ENCODE measurements at places on chromosomes 1 and 21.

DNA sequence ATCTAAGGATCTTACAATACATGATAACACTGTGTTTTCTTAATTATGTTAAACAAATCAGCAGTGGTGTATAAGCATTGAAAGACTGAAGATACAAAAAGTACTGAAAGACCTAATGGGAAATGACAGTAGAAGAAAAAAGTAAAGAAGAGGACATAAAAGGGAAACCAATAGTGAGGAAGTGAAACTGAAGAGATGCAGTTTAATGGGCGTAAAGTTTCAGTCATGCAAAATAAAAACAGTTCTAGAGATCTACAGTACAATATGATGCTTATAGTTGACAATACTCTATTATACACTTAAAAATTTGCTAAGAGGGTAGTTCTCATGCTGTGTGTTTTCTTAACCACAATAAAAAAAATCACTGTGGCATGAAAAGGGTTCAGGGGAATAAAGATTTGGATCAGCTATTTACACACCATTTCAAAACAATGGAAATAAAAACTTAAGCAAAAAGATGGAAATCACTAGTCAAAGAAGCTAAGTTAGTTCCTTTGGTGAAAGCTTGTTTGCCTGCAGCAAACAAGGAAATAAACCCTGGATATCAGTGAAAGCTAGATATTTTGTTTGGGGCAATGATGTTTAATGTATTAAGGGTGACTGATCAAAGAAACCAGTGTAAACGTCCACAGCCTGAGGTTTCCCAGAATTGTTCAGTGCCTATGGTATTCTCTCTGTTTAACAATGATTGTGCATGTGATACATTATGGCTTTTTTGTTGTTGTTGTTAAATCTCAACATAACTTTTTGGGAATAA lies 1160.8 kb upstream of the ADGRL2 start:
- no peak for DNase-seq

GRCh38 chr1:145747398-145748247 lies 28.3 kb downstream of the CD160 start:
- DNase-seq: no peak

DNA sequence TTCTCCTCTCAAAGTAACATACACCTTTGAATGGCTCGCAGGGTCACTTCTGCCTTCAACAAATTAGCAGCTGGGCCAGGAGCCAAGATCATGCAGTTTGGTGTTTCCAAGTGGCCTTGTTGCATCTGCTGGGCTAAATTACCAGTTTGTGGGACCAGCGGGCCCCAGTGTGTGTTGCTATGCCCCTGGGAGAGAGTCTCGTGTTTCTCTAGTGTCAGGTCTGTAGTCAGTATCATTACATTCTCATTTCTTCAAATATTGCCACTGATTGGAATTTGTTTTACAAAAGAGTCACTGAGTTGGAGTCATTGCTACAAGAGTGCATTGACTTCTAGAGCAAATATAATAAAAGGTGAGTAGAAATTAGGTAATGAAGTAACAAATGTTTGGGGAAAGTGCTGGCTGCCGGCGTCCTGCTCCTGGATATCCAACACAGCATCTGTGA lies 35.5 kb downstream of the RHOU start:
- DNase-seq: no peak

DNA sequence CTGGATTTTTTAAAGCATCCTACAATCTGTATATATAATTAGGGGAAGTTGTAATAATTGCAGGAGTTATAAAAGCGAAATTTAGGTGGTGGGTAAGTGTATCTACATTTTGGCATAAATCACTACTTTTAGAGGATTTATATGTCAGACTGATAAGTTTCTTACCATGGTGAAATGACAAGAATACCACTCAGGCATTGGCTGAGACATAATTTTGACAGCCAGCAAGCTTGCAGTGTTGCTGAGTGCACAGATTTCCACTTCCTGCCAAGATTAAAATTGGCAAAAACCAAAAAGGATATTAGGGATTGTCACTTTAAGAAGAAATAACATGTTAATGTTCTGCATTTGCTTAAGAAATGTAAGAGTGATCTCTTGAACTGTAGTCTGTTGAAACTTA lies 28.2 kb downstream of the NFIA start:
- no peak for DNase-seq

- no peak for DNase-seq
Measured at GRCh38 chr1:50703240-50703639, 256.8 kb downstream of the FAF1 start.

DNA sequence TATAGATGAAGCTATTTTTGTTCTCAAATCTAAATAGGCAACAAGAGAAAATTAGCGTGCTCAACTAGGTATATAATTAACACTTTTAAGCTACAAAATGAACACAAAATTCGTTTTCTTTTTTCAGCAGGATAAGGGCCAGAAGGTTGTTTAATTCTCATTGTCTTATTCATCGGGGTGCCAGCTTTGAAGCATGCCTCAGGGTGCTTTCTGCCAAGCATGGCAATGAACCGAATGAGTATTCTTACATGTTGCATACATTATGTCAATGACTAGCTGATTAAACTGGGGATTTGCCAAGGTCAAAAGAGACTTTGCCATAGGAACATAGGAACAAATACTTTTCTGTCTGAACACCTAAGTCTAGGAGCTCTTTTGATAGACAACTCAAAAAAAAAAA lies 102.0 kb upstream of the MAP1LC3C start:
- no peak for DNase-seq

DNA sequence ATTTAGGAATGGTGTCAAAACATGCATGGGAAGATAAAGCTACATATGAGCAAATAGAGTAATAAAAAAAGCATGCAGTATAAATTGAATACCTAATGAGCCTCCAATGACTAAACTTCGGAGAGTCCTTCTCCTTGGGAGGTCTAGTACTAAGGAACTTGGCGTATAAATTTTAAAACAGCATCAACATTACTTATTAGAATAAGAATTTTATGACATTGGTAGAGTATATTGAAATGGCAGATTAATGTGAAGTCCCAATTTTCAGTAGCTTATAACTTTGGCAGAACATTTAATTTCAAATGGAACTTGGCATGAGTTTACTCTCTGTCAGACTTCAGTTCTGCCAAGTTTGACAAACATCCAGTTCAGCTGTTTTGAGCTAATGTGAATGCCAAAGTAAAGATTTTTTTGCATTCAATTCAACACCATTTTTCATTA lies 104.7 kb upstream of the RGS18 start:
- DNase-seq: no peak

DNA sequence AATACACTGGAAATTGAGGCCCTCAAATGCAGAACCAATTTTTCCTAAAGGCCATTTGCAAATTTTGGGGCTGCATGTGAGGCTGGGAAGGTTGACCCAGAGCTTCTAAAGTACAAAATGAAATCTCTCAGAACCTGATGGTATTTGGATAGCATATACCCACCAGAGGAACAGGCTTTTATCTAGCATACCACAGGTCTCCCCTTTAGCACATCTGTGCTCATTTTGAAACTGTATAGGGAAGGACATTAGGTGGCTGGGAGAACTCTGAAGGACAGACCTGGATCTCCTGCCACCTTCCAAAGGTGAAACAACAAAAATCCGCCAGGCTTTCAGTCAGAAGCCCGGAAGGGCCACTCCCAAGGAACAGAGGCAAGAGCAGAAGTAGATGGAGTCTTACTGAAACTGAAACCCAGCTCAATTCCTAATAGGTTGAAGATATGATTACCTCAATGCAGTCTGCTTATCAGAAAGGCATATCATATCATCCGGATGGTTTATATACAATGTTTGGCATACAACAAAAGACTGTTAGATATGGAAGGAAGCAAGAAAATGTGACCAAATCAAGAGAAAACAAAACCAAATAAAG lies 11.6 kb downstream of the CD55 start:
- DNase-seq: no peak

DNA sequence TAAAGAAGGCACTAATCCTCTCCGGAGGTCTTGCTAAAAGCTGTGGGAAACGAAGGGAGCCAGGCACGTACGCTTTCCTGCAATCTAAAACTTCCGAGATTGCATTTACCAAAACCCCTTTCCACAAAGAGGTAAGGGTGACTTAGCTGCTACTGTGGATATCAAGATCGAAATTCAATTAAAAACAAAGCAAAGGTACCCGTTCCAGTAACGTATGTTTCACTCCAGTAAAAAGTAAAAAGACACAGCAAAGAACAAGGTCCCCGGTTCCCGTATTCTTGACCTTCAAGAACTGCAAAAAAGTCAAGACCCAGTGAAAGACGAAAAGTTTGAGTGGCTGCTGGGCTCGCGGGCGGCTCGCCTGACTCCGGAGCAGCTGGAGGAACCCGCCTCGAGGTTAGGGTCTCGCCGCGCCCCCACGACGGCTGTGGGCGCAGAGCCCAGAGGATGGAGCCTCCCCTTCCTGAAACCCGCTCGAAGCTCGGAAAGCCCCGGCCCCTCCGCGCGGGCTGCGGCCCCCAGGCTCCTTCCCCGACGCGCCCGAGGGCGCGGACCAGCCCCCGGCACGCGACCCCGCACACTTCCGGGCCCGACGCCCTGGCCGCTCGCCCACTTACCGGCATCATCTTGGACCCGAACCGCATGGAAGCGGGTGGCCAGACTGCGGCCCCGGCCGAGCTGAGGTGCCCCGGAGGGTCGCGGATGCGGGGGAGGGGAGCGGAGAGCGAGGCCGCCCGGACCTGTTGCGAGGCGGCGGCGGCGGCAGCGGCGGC lies 524 bp downstream of the TP53BP2 start:
- DNase-seq: peak; percentile 86

- no peak for DNase-seq
Measured at GRCh38 chr1:37861151-37861550, 1.8 kb upstream of the MTF1 start.

- peak; percentile 71 for DNase-seq
Measured at GRCh38 chr1:15046487-15047165, 106.9 kb upstream of the TMEM51 start.

DNA sequence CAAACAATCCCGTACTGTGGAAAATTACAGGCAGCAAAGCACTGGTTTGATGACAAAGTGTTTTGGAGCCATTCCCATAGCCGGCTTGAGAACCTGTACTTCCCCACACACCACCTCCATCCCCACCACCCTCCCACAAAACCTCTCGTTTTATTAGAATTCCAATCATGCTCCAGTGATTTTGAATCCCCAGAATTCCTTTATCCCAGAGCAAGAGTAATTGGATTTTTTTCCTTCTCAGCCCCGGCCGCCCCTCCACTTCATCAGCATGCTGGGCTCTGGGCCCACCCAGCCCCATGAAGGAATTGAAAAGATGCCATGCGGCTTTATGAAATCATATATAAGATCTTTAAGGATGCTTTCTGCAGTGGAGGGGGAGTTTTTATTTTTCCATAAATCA lies 136.6 kb downstream of the OMA1 start:
- DNase-seq: no peak

GRCh38 chr21:42537106-42537742 lies 23.6 kb downstream of the SLC37A1 start:
- DNase-seq: no peak

DNA sequence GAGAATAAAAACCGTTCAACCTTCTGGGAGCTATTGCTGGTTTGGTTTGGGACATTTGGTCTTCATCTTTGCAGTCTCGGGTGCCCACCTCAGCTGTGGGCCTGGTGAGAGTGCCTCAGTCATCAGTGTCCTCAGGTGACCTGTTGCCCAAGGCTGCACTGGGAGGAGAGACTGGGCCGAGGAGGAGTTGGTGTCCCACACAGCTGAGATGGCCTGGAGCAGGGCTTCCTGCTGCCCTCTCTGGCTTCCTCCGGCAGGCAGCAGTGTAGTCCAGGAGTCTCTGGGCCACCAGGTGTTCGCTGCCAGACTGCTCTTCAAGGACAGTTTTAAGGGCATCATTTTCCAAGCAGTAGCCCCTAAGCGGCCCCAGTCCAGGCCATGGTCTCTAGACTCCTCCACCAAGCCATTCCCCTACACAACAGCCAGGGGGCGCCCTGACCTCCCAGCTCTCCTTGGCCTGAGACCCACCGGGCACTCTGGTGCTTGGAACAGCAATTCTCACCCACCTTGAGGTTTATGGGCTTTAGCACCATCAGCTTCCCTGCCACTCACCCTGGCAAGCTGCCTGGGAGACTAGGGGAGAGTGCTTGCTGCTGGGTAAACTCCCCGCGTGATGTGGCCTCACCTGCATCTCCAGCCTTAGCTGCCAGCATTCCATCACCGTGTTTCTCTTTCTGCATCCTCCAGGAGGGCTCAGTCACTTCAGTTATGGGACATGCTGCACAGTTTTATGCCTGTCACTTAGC lies 9.1 kb upstream of the SYTL1 start:
- DNase-seq: peak; percentile 71
